ENCODE measurements at places on chromosomes 5 and 9.

GRCh38 chr5:88824892-88825583, 57.9 kb downstream of the MEF2C start:
- DNase-seq, result no peak

GRCh38 chr9:94178927-94179326, 80.2 kb upstream of the ZNF169 start:
- DNase-seq, result no peak

GRCh38 chr9:131545003-131545785, at the start of gene PRRT1B:
TSS of gene PRRT1B (plus strand) at chr9:131545523. CDS start at chr9:131545616, 93 bp downstream.
- DNase-seq, result no peak

GRCh38 chr5:35016174-35017051, 31.3 kb downstream of the AGXT2 start:
- no peak for DNase-seq

GRCh38 chr5:156647034-156647451, 203.1 kb upstream of the PPP1R2B start:
- DNase-seq, result no peak

DNA sequence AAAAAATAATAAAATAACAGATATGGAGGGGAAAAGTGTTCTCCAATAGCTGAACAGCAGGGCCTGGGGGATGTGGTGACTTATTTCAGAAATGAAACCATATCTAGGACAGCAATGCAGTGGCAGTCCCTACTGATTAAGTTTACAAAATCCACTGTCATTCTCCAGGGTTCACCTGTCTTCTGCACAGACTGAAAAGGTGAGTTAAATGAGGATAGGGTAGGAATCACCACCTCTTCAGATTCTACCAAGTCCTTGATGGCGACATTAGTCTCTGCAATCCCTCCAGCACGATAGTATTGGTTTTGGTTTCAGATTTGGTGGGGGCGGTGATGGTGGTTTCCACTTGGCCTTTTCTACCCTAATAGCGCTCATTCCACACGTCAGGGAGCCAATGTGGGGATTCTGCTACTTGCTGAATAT, 32.3 kb upstream of the NPM1 start:
- DNase-seq, result no peak

- no peak for DNase-seq
Observed at GRCh38 chr9:69564557-69564956, 107.6 kb downstream of the APBA1 start.

- DNase-seq, result no peak
Observed at GRCh38 chr5:172979778-172980177, 3.8 kb upstream of the ATP6V0E1 start.

- DNase-seq, result no peak
Observed at GRCh38 chr5:63483338-63483737, 478.9 kb downstream of the HTR1A start.

DNA sequence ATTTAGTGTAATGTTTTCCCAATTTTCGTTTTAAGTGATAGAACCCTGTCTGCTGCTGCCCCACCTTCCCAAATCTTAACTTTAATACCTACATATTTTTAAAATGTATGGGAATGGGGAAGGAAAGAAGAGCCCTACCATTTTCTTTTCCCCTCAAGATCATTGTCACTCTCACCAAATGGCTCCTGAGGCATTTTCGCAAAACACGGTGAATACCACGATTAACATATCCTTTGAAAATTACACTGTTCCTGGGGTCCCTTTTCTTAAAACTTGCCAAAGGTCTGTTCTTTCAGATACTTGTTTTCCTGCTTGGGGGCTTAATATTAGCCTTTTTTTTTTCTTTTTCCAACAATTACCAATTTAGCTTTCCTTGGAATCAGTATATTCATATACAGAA, 36.1 kb downstream of the CERT1 start:
- DNase-seq, result no peak

DNA sequence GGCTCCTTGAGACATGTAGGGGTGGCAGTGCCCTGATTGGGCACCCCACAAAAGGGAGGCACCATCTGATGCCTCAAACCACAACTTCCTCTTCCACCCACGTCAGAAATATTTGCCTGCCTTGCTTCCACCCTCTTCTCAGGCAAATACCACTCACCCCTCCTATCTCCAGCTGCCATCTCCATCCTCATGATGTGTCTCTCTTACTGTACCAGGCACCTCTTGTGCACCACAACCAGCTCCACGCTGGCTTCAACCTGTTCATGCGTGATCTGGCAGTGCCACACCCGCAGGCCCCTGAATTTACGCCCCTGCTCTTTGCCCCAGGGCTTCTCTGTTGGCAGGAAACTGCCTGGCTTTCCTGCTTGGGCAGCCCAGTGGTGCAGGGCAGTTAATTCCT, 87.8 kb upstream of the HSPA9 start:
- no peak for DNase-seq

GRCh38 chr5:169356181-169356580, 55.2 kb upstream of the SLIT3 start:
- DNase-seq, result no peak

DNA sequence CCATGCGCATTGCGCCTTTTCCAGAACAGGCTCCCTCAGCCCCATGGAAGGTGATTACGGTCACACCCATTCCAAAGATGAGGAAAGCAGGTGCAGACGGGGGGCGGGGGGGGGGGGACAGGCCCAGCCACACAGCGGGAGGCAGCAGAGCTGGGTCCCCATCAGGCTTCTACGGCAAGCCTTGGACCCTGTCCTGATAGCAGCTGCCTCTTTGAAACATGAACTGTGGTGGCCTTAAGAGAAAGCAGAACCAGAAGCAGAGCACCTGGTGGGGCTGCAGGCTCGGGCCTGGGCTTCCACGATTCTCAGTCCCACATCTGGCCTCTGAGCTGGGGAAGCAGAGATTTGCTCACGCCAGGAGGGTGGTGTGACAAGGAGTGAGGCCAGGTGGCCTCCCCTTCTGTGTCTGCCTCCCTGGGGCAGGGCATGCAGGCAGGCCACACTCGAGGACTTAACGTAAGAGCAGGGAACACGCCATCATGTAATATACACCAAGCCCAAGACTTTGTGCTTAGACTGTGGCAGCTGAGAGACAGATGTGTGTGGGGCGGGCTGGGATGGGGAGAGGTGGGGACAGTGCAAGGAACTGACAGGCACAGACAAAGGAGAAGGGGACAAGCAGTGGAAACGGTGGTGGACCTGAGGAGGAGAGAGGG, 14.2 kb upstream of the PHYKPL start:
- DNase-seq, result no peak

GRCh38 chr5:146302406-146302805, 36.2 kb upstream of the POU4F3 start:
- no peak for DNase-seq

DNA sequence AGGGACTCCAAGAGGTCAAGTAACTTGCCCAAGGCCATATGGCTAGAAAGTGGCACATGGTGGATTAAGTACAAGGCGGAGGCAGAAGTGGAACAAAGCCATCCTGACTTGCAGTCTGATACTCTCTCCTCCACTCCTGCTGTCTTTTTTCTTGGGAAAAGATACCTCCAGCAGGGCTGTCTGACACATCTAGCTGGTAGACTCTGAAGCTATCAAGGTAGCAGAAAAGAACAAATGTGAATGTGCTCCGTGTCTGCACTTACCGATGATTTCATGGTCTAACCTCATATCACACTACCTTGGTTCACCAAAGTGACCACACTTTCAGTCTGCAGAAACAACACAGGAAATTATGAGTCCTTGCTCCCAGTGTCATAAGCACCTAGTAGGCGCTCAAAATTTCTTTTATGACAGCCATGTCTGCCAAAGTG, 284.8 kb downstream of the CRB2 start:
- DNase-seq, result no peak

GRCh38 chr5:6592601-6593000, 40.2 kb downstream of the NSUN2 start:
- no peak for DNase-seq

DNA sequence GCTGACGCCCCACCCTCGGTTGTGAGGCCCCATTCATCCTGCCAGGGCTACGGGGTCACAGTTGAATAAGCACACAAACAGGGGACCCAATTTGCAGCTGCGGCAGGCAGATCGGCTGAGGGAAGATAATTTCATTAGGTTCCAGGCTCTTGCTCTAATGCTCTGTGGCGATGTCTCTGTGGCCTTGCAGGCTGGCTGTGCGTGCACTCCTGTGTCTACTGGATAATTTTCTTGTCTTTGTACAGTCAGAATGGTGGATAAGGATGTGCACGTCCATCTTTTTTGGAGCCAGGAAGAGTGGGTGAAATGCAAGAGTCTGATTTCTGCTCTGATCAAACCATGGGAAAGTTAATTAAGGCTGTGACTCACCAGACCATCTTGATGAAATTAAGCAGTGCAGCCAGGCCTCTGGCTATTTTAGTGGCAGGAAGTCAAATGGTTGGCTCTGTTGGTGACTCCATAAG, 39.2 kb downstream of the NSG2 start:
- DNase-seq, result no peak

DNA sequence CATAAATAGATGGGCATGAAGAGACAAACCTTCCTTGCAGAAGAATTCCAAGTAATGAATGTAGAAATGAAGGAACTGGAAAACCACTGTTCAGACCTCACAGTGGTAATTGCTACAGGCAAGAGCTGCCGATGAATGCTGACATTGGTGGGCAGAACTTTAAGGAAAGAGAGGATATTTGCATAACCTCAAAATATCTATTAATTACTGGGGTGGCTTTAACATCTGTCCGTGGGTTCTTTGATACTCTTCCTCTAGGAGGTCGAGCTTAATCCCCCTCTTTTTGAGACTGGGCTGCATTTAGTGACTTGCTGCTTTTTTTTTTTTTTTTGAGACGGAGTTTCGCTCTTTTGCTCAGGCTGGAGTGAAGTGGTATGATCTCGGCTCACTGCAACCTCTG, 34.7 kb downstream of the LAMC3 start:
- DNase-seq, result no peak

- DNase-seq, result no peak
Observed at GRCh38 chr5:32020271-32020670, 153.8 kb downstream of the GOLPH3 start.

DNA sequence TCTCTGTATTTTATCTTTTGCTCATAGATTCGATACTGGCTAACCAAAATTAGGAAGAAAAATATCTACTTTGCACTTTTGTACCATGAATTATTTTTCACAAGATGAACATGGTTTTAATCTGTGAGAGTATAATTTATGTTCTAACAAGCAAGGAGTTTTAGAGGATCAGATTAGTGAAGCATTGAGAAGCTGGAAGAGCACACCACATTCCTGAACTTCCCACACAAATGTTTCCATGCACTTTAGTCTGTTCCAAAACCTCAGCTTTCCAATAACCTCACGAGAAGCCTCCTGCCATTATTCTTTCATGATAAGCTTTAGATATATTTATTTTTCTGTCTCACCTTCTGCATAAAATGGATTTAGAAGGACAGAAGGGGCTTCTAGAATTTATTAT, 98.7 kb upstream of the MPDZ start:
- no peak for DNase-seq

- no peak for DNase-seq
Observed at GRCh38 chr9:72486594-72486955, 34.8 kb upstream of the TMC1 start.

- DNase-seq, result no peak
Observed at GRCh38 chr9:80158131-80158530, 586.4 kb downstream of the TLE4 start.

- DNase-seq, result no peak
Observed at GRCh38 chr5:7991125-7991821, 122.3 kb downstream of the MTRR start.

DNA sequence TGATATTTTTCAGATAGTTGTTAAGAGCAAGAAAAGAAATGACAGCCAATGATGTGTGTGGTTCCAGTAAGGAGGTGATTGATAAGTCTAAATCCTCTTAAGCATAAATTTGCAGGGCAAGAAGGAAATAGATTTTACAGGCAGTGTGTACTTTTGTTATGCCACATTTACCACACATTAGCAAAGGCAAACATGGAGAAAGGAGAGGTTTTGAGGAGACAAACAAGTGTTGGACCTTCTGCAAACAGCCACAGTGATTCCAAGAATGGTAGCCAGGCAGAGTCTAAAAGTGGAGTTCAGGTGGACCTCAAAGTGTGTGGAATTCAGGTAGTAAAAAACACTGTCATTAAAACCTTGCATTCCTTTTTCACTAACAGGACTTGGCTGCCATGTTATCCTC, 295.9 kb upstream of the ITGA1 start:
- no peak for DNase-seq

DNA sequence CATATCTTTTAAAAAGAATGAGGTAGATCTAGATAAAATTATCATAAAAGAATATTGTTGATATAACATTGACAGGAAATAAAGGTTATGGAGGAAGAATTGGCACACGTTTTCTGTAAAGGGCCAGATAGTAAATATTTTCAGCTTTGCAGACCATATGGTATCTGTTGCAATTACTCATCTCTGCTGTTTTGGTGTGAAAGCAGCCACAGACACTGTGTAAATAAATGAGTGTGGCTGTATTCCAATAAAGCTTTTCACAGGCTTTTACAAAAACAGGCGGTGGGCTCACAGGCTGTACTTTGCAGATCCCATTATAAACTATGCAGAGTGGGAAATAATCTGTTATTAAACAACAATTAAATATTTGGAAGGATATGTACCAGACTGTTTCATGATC, 87.4 kb downstream of the SGCD start:
- DNase-seq, result no peak

GRCh38 chr5:150780187-150780692, 1.7 kb downstream of the SMIM3 start:
- DNase-seq, result peak; percentile 51

- DNase-seq, result peak; percentile 87
Observed at GRCh38 chr5:134568761-134569695, 43.6 kb downstream of the JADE2 start.

- DNase-seq, result no peak
Observed at GRCh38 chr9:4572184-4572826, 82.0 kb downstream of the SLC1A1 start.

DNA sequence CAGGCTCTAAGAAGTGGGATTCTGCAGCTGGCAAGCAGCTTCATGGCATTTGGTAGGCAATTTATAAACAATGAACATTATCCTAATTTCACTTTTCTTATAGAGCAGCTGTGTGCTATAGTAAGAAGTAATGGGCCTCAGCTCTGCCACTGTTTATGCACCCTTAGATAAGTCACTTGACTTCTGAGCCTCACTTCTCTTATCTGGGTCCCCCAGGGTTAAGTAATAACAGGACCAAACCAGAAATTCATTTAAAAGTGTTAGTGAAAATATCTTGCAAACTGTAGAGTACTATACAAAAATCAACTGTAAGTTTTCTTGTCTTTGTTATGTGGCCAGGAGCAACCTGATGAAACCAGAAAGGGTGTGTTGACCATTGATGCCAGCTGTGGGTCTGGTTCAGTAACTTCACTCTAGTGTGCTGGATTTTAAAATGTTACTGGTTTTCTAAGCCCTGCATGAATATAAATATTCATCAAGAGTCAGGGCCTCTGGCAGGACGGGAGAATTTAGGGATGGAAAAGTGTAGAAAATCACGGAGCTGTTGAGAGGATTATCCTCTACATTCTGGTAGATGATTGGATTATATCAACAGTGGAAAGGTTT, 24.2 kb downstream of the TNFAIP8 start:
- DNase-seq, result no peak

GRCh38 chr9:37995348-37995737, 73.7 kb downstream of the SHB start:
- DNase-seq, result no peak

- no peak for DNase-seq
Observed at GRCh38 chr9:114594136-114594535, 6.6 kb downstream of the ATP6V1G1 start.

GRCh38 chr9:1002678-1003077, 26.2 kb downstream of the DMRT3 start:
- DNase-seq, result no peak

GRCh38 chr5:168022446-168023169, 268.8 kb upstream of the WWC1 start:
- peak; percentile 35 for DNase-seq

- DNase-seq, result no peak
Observed at GRCh38 chr9:18067548-18068120, 406.3 kb upstream of the ADAMTSL1 start.

GRCh38 chr5:111583758-111584203, 71.4 kb upstream of the STARD4 start:
- DNase-seq, result no peak
